ENCODE measurements at places on chromosomes 4 and X. TPM values are rescaled to one million over a fixed set of nuclear protein-coding genes. Genes with fewer than 3 reads are reported as not detected.

DNA sequence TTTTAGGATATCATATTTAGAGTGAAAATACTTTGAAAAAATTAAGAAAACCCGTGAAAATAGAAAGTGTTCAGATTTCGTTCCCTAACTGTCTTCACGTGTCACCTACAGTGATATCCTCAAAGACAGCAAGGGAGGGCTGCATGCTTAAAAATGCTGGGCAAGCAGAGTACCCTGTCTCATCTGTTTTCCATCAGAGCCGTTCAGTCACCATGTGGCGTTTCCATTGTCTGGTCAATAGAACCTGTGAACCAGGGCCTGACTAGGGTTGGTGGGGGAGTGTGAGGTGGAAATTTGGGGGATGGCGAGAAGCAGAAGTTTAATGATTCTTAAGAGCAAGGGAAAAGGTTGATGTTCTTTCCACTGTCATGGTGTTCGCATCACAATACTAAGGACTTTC, 173.9 kb downstream of the BMPR1B start:
- no peak for DNase-seq

GRCh38 chr4:53695540-53696463, 104.5 kb upstream of the LNX1 start:
- DNase-seq: no peak

- DNase-seq: no peak
Measured at GRCh38 chrX:38970074-38970473, 168.8 kb downstream of the MID1IP1 start.

UTP3 gene
- polyA plus RNA-seq: 49.5 TPM

Data from renal cortex interstitium (tissue), 15 donors.